ENCODE measurements at places on chromosomes 5 and 9.

DNA sequence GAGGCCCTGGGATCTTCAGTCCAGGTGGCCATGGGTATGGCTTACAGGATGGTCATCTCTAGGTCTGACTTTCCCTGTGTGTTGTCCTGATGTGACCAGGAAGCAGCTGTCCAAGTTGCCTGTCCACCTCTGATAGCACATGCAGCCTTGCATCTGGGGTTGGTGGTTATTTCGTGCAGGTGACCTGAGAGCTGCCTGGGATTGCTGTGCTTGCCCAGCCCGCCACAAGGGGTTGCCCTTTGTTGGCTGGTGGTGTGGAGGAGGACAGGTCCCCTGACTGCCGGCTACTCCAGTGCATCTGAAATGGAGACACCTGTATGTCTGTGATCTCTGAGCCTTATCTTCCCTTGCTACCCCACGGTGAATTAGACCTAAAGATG is 212.6 kb downstream of the ARHGAP26 start:
- peak; percentile 54 for DNase-seq

DNA sequence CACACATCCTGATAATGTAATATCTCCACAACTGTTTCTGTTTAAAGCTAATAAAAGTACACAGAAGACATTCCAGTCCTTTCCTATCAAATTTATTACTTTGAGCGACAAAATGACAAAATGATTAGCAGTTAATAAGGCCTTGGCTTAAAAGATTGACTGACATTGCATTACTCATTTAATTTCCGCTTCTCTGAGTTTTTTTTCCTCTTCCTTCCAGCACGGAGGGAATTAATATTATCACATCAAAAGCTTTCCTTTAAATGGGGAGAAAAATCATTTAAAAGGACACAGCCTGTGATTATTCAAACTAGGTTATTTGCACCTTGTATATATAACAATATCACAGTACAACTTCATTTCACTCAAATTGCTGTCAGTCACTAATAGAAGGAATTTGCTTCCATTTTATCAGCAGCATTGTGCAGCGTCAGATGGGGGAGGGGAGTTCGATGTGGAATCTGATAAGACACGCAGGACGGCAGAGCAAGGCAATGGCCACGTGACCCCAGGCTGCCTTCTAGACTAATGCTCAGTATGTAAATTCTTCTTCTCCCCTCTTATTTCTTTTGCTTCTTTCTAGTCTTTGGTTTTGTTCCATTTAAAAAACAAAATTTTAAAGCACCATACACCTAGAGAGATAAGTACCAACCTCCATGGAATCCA is 400.5 kb downstream of the IRX1 start:
- no peak for DNase-seq

DNA sequence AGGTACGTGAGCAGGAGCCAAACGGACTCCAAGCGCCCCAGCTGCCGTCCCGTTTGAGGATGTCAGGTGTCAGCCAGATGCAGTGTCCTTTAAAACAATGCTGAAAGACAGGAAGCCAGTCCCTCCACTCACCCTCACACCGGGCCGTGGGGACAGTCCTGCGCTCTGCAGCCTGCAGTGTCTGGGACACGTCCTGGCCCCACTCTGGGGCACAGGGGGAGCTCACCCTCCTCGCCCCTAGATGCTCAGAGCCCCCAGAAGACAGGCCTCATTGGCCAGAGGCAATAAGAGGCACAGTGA is 79.7 kb downstream of the ZNF354C start:
- DNase-seq: peak; percentile 56

- no peak for DNase-seq
Measured at GRCh38 chr9:131310833-131311554, 21.5 kb downstream of the PLPP7 start.

DNA sequence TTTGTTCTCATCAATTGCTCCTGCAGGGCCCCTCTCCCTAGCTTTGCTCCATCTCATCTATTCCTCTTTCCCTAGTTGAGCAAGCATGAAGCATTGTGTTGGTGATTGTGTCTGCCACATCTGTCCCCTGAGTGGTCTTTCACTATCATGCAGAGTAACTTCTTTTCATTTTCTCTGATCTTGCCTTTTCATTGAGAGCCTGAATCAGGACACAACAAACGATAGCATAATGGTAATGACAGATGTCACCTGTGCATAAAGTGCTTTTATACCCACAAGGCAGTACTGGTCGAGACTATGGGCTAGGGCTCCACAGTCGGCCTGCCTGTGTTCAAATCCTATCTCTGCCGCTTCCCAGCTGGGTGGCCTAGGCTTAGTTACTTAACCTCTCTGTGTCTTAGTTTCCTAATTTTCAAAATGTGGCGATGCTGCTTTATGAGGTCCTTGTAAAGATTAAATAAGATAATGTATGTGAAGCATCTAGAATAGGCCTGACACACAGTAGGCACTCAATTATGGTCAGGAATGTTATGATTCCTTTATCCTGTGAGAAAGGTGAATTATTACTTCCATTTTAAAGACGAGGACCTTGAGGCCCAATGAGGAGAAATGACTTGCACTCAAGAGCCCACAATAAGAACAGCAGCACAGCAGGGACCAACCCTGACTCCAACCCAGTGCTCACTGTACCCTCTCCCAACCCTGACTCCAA is 137.1 kb upstream of the ZNF618 start:
- no peak for DNase-seq

GRCh38 chr5:77028631-77029375 is 1.4 kb upstream of the AGGF1 start:
- no peak for DNase-seq

DNA sequence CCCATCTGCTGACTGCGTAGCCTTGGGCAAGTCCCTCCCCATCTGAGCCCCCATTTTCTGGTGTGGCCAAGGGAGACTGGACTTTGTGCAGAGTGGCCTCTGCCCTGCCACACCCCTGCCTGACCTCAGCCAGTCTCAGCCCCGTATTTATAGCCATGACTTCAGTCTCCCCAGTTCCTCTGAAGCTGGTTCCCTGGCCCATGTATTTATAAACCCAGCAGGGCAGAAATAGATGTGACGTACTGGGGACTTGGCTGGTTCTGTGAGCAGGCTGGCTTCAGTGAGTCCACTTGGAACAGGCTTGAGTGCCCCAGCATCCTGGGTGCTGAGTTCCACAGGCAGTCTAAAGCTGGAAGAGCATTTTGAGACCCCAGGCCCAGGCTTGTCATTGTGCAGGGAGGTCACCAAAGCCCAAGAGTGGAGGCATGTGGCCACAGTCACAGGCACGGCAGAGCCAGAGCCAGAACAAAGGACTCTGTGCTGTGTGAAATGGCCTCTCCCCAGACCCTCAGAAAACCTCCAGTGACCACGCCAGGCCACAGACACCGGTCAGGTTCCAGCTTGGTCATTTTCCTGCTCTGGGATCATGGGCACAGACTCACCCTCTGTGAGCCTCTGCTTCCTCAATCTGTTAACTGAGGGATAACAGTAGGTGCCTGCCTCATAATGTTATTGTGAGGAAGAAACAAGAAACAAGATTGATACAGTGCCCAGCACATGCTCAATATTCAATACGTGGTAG is 30.4 kb upstream of the SYNPO start:
- peak; percentile 90 for DNase-seq

GRCh38 chr5:44809215-44809955 is 638 bp downstream of the MRPS30 start:
- DNase-seq: peak; percentile 54

GRCh38 chr5:180595381-180596114 is 4.2 kb upstream of the SCGB3A1 start:
- no peak for DNase-seq

GRCh38 chr9:124818431-124819281 is 34.6 kb upstream of the WDR38 start:
- peak; percentile 33 for DNase-seq

DNA sequence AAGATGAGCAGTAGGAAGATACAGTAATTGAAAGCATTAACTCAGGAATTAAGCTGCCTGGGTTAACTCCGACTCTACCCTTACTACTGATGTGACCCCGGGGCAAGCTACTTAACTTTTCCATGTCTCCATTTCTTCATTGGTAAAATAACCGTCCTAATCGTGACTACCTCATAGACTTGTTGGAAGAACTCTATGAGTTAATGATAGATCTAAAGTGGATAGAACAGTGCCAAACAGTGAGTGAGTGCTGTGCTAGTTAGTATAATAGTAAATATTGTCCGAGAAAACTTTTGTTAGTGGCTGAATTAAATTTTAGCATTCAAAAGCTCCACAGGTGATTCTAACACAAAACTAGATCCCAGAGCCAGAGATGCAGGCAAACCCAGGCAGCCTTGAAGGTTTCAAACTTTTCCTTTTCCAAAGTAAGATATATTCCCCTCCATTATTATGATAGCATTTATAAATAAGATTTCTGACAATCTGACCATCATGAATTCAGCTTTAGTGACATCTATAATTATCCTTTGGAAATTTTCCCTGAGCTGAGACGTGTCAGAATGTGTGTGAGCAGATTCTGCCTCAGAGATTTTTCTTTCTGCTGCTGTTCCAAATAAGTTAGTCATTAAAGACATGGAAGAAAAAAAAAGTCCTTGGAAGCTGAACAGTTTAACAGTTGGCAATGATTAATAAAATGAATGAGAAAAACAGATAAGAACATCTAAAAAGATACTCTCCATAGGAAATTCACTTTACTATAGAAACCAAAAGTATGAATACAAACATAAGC is 369.5 kb downstream of the PRELID2 start:
- no peak for DNase-seq

DNA sequence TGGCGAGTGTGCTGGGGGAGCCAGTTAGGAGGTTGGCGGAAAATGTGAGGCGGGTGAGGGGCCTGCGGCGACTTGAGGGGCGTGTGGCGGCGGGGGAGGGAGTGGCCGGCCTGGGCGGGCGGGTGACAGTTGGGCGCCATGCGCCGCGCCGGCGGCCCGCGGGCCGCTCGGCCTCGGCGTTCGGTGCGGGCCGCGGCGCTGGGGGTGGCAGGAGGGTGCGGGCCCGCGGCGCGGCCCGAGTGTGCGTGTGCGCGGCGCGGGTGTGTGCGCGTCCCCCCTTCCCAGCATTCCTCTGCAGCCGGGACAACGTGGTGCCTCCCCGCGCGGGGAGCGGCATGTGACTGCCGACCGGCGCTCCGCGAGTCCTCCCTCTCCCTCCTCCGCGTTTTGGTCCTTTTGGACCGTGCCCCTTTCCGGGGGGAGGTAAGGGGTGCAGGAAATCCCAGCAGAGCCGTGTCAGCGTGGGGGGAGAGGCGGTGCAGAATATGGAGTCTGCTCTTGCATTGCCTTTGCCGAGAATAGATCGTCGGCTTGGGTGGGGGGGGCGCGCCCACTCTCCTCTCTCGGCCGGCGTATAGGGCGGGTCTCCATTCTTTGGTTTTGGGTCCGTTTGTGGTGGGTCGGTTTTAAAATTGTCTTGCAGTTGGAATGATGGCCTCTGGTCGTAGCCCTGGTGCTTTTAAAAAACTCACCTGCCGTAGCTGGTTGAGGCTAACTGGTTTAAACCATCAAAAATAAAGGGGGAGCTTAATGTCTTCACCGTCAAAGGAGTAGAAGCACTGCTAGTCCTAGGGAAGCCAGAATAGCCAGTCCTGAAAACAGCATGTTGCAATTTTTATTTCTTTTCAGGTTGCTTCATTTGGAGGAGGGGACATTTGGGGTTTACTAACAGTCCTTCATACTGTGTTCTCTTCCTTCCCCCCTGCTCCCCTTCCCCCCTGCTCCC is 2.0 kb downstream of the LARP1 start:
- DNase-seq: peak; percentile 84

DNA sequence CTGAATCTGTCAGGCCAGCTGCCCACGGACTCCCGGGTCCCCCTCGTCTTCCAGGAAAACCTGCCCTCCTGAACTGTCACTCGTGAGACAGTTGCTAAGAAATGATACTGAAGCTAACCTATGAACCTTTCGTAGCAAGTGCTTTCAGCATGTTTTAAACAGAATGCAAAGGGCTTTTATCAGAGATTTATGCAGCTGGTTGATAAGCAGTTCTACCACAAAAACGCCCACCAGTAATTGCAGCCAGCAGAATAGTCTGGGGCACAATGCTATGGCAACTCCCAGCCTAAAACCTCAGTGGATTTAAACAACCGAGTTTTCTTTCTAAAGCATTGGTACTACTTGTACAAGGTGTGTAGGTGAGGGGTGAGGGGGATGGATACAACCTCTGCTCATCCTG is 97.5 kb downstream of the IRX2 start:
- DNase-seq: no peak

DNA sequence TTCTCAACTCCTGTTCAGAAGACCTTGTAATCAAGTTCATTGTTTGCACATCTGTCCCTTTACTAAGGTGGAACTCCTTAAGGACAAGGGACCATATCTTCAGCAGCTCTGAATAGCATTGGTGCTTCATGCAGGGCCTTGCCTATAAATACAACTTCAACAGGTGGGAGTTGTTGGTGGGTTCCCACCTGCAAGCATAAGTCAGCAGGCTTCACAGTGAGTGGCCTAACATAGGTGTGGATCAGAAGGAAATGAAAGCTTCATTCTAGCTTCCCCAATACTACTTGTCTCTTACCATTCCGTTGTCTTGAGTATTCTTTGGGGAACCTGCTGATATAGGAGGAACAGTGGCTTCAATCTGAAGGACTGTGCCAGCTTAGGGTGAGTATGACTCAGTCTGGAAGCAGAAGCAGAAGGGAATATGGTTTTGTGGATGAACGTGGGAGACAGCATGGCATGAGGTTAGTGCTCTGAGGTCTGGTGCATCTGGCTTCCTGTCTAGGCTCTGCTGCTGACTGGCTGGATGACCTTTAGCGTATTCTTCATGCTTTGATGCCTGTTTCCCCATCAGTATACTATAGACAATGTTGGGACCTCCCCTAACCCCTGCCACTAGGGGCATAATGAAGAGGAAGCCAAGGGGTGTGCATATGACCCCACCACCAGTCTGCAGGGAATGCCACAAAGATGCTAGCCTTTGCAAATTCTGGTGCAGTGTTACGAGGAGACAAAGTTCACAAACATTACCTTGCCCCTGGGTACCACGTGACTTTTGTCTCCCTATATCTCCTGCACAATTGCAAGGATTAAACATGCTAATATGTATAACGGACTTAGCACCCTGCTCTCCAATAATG is 192.3 kb downstream of the PALM2AKAP2 start:
- no peak for DNase-seq

DNA sequence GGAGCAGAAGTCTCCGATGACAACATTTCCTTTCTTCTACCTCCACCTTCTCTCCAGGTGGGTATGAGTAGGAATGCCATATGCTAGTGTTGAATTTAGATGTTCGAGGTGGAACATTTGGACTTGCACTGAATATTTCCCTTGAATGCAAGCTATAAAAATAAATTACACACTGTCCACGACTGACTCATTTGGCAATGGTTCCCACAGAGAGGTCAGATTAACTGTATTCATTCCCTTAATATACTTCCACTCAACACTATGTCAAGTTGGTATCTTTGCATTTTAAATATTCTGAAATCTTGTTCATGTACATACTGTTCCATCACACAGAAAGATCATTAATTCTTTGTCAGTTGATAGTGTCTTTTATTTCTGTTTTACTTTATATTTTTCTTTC is 222.6 kb upstream of the PIK3R1 start:
- no peak for DNase-seq

DNA sequence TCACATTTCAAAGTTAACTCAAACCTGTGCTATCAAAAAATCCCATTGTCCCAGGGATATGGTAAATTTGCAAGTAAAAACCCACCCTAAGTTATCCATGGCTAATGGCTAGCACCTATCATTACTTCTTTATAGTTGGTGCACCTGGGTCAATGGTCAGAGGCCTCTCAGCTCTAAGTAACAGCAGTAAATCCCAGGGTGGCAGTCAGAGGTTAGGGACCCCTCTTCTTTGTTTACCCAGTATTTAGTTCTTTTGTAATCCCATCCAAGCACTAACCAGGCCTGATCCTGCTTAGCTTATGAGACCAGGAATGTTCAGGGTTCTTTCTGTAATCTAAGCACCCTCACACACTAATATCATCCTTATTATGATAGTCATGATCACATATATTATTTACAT is 52.1 kb upstream of the WWC1 start:
- DNase-seq: no peak

Data from aorta (tissue), 5 donors.